ENCODE measurements at places on chromosomes 3 and 15.
A peak's percentile ranks its signal among the peaks of the same experiment; 100 is the strongest.

GRCh38 chr15:79105141-79105540, 14.6 kb upstream of the RASGRF1 start:
- DNase-seq, result no peak

DNA sequence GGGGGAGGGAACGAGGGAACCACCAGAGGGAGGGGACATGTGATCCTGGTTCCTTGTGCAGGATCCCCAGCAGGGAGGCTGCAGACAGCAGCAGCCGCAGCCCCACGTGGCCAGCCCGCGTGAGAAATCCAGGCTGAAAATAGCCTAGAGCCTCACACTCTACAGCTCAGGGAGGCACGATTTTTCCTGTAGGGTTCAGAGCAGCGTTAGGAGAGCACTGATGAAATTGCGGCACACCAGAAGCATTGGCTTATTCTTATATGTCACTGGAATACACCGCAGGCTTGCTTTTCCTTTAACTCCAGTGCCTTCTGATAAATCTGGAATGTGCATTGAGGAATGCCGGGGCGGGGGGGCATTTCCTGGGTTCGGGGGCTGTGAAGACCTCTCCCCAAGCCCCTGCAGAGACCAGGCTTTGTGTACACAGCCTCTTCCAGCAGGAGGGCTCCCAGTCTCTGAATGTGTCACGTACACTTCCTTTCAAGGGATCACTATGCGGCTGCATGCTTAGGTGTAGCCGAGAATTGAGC, 193.0 kb downstream of the ATP10A start:
- no peak for DNase-seq

GRCh38 chr3:125435231-125435630, 60.1 kb upstream of the ZNF148 start:
- DNase-seq, result no peak

GRCh38 chr3:127817406-127817841, 4.9 kb downstream of the MGLL start:
- DNase-seq, result no peak

DNA sequence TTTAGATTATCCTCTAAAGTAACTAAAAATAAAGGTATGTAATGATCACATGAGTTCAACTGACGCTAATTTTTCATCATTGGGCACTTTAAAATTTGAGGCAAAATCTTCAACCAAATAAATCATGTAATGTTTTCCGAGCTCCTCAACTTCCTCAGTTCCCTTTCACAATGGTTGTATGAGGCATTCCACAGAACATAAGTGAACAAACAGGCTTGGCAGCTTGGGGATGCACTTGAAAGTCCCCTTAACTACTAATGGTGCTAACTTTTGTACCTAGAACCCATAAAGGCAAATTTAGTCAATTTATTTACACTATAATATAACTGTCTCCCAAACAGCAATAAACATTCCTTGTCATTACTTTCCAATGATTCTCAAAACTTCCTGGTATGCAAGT, 1137.9 kb downstream of the ROBO2 start:
- DNase-seq, result no peak

- DNase-seq, result peak; percentile 77
These were observed 504.2 kb upstream of the PROK2 start for GRCh38 chr3:72288955-72289691.

DNA sequence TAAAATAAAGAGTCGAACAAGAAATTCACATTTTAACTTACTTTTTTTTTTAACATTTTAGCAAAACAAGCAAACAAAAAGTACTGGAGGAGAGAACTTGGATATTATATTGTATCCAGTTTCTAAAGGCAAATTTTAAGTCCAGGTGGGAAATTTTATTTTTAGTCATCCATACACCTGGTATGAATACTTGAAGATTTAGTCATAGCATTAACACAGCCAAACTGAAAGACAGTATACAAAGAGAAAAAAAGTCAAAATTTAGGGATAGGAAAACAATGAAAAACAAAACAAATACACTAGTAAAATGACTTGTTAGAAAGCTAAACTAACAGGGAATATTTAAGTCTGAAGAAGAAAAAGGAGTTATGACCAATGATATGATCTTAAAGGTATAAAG, 69.1 kb downstream of the PROS1 start:
- no peak for DNase-seq

DNA sequence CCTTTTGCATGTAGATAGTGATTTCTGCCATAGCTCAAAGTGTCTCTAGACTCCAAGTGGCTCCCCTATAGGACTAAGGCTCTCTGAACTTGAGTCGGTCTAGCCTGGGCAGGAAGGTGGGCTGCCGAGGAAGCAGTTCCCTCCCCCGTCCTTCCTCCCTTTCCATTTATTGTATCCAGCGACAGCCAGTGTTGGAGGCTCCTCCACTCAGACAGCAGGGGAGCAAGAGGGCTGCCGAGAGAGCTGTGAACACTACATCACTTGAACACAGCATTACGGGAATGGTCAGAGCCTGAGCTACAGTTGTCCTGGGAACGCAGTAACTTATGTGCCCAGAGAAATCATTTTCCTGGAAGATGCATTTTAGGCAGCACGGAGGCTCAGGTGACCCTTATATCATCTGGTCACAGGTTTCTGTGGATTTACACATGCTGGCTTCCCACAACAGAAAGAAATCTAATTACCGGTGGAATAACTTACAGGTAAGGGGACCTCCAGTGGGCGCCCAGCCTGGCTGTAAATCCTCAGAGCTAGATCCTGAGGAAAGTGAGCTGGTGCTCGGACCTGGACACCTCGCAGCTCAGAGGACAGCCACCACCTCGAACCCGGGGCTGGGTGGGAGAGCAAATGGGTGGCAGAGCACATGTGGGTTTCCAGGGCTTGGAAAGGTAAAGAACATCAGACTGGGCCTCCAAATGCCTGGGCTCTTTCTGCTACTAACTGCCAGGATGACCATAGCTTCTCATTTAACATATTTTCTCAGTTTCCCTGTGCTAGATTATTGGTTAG, 197.1 kb downstream of the UACA start:
- no peak for DNase-seq

- DNase-seq, result no peak
These were observed 176.5 kb upstream of the PFN2 start for GRCh38 chr3:150146991-150147761.

GRCh38 chr3:186609247-186609868, 3.5 kb upstream of the AHSG start:
- peak; percentile 54 for DNase-seq

- peak; percentile 83 for DNase-seq
These were observed 3.9 kb downstream of the MST1R start for GRCh38 chr3:49899815-49900214.

DNA sequence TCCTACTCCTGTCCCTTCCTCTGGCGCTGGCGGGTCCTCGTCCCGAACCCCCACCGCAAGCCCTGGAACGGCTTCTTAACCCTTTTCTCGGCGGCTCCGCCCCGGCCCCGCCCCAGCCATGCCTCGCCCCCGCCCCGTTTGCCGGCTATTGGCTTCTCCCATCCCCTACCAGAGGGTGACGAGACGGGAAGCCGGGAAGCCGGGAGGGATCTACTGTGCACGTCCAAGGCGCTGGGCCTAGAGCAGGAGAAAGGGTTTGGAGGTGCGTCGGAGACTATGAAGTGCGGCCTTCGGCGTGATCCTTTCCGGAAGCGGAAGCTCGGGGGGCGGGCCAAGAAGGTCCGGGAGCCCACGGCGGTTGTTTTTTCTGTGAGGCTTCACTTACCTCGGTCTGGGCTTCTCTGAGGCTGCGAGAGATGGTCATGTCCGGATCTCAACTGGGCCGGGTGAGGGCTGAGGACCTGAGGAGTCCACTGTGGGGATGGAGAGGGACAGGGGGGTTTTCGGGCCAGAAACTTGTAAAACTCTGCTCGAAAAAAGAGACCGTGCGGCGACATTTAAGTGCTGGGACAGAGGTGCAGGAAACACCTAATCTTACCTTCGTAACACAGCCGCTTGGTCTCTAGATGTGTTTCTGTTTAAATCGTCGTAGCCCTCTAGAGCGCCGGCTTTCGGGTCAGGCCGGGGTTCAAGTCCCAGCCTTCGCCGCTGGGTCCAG, 21.4 kb downstream of the ROPN1B start:
- DNase-seq, result peak; percentile 89

- no peak for DNase-seq
These were observed 25.3 kb downstream of the LPP start for GRCh38 chr3:188179006-188179966.

DNA sequence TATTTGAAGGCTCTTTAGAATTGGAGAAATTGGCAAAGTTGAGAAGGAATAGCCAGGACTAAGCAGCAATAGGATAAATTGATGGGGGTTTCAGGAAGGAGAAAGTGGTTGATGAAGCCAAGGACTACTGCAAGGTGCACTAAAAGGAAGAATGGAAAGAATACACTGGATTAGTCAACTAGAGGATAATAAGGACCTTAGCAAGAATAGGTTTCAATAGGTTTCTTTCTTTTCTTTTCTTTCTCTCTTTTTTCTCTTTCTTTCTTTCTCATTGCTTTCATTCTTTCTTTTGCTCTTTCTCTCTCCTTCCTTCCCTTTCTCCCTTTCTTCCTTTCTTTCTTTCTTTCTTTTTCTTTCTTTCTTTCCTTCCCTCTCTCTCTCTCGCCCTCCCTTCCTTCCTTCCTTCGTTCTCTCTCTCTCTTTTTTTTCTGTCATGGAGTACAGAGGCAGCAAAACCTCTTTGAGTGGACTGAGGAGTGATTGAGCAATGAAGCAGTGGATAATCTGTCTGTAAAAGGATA, 234.4 kb upstream of the TMC3 start:
- DNase-seq, result no peak

GRCh38 chr3:165434516-165434915, 238.3 kb upstream of the SLITRK3 start:
- DNase-seq, result no peak

GRCh38 chr15:50066202-50066601, 52.8 kb downstream of the ATP8B4 start:
- DNase-seq, result no peak

DNA sequence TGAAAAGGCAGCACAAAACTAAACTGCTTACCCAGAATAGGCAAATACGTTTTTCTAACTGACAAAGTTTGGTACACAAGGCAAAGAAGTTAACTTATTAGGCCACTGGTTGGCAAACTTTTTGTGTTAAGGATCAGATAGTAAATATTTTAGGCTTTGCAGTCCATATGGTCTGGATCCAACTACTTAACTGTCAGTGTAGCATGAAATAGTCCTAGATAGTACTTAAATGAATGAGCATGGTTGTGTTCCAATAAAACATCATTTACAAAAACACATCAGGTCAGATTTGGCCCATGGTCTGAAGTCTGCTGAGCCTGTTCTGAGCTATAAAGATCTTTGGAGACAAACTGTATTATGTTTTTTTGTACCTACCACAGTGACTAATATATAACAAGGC, 136.9 kb downstream of the PCCB start:
- no peak for DNase-seq

DNA sequence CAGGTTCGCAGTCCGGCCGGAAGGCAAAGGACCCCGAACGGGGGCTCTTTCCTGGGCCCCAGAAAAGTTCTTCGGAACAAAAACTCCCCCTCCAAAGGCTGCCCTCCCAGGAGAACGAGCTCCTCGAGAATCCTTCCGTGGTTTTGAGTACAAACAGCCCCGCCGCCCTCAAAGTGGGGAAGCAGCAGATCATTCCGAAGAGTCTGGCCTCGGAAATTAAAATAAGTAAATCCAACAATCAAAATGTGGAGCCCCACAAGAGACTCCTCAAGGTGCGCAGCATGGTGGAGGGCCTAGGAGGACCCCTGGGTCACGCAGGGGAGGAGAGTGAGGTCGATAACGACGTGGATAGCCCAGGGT, 1.3 kb downstream of the ARHGEF26 start:
- DNase-seq, result no peak

- DNase-seq, result no peak
These were observed 11.7 kb upstream of the PDCD6IP start for GRCh38 chr3:33786565-33787327.

DNA sequence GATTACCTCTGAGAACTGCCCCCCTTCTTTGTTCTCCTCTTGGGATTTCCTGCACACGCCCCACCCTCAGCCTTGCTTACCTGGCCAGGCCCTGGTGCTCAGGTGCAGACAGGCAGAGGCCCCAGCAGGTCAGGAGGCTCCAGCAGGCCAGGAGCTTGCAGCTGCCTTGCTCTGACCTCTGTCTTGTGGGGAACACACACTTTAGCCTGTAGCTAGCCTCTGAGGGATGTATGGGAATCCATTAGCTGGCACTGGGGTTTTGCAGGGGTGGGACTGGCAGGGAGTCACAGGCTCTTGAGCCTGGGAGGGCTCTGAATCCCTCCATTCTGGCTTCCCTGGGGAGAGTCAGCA, 2.7 kb downstream of the SMAD6 start:
- DNase-seq, result no peak

DNA sequence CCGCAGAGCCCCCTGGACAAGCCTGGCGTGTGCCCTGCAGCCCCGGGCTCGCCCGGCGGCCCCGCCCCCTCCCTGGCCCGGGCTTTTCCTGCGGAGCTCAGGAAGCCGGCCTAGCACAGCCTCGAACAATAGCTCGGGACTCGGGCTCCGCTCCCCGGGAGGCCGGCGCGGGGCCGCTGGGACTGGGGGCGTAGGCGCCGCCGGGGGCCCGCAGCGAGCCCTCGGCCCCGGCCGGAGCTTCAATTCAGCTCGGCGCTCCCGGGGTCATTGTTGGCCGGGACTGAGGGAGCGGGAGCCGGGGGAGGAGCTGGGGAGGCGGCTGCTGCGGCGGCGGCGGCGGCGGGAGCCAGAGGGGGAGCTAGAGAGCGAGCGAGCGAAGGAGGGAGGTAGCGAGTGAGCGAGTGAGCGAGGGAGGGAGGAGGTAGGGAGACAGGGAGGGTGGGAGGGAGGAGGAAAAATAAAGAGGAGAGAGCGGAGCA, 41.0 kb upstream of the ROPN1 start:
- peak; percentile 90 for DNase-seq

- DNase-seq, result no peak
These were observed 252.0 kb downstream of the CLSTN2 start for GRCh38 chr3:140187028-140187427.

- peak; percentile 67 for DNase-seq
These were observed 13.2 kb upstream of the SHF start for GRCh38 chr15:45200799-45201556.

- DNase-seq, result peak; percentile 28
These were observed 20.1 kb upstream of the GOLGA6L2 start for GRCh38 chr15:23467110-23467600.

- no peak for DNase-seq
These were observed at the start of gene LMAN1L for GRCh38 chr15:74812533-74812932. LMAN1L (plus strand) TSS chr15:74812835; CDS start chr15:74812855, 20 bp downstream.

Data from D341Med (cell line).